ENCODE measurements at places on chromosomes 5 and 9.

DNA sequence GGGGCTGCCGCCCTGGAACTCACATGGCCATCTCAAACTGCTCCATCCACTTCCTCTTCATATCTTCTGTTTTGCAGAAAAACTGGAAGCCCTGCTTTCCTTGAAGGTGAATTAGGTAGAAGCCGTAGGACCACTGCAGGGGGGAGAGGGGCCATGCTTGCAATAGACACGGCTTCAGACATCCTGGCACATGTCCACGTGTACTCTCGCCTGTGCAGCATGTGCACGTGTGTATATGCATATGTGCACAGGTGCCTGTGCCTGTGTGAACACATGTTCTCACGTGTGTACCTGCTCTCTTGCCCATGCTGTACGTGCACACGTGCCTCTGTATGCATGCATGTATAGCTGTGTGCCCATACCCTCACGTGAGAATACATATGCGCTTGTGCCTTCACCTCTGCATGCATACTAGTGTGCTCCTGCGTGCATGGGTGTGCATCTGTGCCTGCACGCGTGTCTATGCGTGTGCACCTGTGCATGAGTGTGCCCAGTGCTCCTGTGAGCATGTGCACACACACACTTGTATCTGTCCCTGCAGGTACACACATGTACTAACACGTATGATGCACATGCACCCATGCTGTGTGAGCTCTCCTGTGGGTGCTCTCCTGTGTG, 47.7 kb upstream of the SARDH start:
- DNase-seq: no peak

GRCh38 chr5:1726956-1727355, 72.7 kb downstream of the MRPL36 start:
- DNase-seq: no peak

DNA sequence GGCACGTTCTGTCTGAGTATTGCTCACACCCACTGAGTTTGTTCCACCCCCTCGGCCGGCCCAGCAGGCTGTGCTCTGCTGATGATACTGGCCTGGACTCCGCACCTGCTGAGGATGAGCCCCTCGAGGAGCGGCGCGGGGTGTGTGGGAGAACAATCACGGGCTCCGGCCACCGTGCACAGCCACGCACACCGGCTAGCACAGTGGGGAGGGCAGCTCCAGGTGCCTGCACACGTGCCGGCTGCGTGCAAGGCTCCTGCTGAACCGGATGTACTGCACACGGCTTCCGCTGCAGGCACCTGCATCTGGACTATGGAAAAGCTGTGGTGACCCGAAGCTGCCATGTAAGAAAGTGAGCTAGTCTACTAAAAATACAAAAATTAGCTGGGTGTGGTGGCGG, 485.2 kb upstream of the CDH9 start:
- DNase-seq: no peak

- no peak for DNase-seq
Observed at GRCh38 chr5:88557131-88557530, 288.5 kb upstream of the TMEM161B start.

- DNase-seq: no peak
Observed at GRCh38 chr9:120946259-120946658, 19.7 kb upstream of the TRAF1 start.

- no peak for DNase-seq
Observed at GRCh38 chr5:170251462-170251861, 18.7 kb downstream of the C5orf58 start.

DNA sequence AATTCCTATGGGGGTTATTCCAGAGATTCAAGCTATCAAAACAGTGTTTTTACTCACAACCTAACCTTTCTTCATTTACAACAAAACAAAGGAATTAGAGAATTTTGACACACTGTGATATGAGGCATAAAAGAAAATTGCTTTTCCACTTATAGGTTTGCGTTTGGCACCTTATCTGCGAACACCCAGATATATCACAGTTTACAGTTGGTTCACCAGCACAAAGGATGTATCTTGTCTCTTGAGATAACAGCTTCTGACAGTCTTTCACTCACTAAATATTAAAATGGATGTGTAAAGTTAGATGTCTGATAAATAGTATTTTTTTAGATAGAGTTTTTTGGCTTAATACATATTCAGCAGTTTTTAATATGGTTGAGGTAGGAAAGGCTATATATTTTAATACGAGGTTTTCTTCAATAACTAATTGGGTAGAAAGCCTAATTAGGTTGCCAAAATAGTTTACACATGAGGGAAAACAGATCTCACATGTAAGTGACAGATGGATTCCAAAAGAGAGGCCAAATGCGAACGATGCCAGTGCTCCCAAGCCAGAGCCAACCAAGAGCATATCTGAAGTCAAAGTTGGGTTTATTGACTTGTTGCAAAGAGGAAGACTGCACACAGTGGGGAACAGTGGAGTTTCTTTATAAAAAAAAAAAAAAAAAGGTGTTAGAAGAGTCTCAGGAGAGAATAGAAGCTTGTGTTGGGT, 1495.2 kb downstream of the MAT2B start:
- DNase-seq: no peak
